ENCODE measurements at places on chromosomes 6 and 20. TPM values are rescaled to one million over a fixed set of nuclear protein-coding genes. Genes with fewer than 3 reads are reported as not detected.

The E2F3 gene
- total RNA-seq: 30.0 TPM

The STX11 gene
- total RNA-seq: 0.30 TPM

The MARCKS gene
- total RNA-seq: 126 TPM

- DNase-seq: no peak
Measured at GRCh38 chr6:10719296-10719963, 3.4 kb upstream of the TMEM14C start.

DNA sequence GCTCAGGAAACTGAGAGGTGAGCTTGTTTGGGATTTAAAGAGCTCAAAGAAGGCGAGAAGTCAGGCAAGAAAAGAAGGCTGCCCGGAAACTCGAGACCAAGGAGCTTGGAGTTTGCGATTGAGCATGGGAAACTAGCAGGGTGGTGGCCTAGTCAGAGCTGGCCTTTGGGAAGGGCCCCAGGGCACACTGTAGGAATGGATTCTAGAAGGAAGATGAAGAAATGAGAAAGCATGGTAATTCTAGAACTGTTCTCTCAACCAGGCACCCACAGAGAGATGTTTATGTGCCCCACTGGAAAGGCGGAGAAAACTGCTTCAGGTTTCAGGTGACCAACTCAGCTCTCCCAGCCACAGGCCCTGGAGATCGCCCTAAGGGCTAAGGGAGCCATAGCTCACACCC lies 126.2 kb downstream of the FOXO3 start:
- DNase-seq: no peak

GRCh38 chr6:68776354-68776753 lies 141.3 kb downstream of the ADGRB3 start:
- DNase-seq: no peak

DNA sequence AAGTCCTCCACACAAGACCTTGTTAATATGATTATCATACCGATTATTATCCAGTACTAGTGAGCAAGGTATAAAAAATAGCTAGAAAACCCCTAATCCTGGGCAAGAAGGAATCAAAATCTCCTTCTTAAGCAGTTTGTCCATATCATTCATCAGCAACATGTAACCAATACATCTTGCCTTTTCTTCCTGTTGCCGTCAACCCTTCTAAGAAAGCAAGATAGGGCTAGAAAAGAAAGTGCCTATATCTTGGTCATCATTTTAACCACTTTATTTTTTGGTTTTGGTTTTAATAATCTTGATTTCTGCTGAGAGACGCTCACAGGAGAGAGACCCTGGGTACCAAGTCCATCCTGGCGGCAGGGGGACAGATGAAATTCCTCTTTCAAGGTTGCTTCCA lies 27.2 kb upstream of the PREX1 start:
- no peak for DNase-seq
